ENCODE measurements at places on chromosomes 1 and 21.

- no peak for DNase-seq
Observed at GRCh38 chr1:240174734-240175133, 83.1 kb downstream of the FMN2 start.

DNA sequence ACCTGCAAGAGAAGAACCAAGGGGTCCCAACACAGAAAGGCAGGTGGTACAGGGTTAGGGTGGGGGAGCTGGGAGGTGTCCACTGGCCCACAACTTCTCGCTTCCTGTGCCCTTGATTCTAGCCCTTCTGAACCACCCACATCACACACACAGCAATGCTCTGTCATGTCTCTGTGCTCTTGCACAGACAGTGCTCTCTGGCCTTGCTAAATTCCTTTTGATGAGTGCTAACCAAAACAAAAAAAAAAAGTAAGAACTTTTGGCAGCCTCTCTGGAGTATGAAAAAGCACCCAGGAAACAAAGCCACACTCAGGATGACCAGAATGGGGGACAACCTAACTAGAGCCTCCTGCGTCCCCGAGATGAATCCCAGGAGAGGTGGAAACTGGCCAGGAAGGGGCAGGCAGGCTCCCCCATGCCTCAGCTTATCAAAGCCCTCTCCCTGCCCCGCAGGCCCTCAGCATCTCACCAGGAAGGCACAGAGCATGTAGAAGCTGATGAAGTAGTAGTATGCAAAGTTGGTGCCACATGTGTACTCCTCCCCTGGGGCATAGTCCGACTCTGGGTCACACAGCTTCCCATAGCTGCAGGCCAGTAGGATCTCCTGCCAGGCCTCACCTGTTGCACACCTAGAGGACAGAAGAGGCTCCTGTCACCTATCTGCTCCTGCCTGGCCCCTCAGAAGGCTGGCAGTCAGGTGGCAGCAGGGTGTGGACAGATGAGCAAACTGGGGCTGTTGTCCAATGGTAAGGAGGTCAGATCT, 27.2 kb upstream of the KIF21B start:
- DNase-seq, result no peak

- DNase-seq, result no peak
Observed at GRCh38 chr1:236997361-236997760, 6.9 kb downstream of the MT1HL1 start.

- no peak for DNase-seq
Observed at GRCh38 chr1:11600836-11601235, 53.4 kb downstream of the FBXO2 start.

GRCh38 chr1:231011963-231012362, 28.1 kb downstream of the FAM89A start:
- DNase-seq, result no peak
